ENCODE measurements at places on chromosomes 1 and 21.

DNA sequence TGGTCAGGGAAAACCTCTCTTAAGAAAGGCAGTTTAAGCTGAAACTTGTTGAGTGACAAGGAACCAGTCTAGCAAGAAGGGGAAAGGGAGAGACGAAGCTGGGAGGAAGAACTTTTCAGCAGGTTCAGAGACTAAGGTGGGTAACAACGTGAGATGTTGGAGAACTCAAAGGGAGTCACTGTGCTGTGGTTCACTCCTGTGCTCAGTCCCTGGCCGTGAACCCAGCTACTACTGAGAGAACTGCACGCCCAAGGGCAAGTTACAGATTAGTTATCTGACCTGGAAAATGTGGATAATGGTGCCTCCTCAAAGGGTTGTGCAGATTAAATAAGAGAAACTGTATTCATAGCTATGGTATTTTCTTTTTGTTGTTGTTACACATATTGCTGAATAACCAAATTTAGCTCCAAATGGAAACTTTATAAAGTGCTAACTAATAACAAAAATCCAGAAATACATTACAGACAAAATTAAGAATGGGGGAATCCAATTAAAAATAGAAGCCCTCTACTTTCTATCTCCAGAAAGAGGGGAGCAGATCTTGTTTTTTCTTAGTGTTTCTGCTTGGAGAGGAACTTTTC lies 2.9 kb downstream of the ZBTB40 start:
- no peak for DNase-seq

GRCh38 chr1:177857285-177857684 lies 112.6 kb downstream of the SEC16B start:
- no peak for DNase-seq

DNA sequence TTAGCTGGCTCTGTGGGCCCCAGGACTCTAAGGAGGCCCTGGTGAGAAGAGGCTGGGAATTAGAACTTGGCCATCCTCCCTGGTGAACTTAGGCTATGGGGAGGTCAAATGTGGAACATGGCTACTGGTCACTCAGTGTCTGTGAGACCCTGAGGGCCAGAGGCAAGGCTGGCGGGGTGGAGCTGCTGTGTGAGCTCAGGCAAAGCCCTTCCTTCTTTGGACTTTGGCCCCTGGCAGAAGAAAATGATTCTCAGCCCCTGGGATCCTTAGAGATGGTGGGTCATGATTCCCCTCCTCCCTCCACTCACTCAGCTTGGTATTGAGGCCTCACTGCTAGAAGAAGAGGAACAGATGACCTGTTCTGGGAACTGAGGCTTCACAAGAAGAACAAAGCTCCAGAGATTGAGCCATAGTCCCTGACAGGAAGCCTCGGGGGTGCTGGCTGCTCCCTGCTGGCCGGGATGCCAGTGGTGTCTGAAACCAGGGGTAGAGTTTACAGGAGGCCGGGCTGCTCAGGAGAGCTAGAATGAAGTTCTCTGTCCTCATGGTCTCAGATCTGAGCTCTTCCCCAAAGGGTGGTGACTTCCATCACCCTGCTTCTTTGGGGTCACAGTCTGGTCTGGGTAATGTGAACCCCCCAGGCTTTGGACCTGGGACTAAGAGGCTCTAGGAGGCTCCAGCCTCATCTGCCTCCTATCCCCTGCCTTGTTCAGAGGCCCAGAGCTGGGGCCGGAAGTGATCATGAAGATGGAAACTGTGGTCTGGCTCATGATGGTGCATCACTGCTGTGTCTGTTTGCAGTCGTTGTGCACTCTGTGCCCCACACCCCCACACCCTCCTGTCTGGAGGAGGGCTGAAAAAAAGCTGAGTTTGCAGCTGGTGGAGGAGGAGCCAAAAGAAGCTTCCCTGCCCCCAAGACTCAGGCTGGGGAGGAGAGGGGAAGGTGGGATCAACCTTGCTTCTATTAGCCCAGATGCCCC lies 905 bp downstream of the BTBD19 start:
- no peak for DNase-seq

DNA sequence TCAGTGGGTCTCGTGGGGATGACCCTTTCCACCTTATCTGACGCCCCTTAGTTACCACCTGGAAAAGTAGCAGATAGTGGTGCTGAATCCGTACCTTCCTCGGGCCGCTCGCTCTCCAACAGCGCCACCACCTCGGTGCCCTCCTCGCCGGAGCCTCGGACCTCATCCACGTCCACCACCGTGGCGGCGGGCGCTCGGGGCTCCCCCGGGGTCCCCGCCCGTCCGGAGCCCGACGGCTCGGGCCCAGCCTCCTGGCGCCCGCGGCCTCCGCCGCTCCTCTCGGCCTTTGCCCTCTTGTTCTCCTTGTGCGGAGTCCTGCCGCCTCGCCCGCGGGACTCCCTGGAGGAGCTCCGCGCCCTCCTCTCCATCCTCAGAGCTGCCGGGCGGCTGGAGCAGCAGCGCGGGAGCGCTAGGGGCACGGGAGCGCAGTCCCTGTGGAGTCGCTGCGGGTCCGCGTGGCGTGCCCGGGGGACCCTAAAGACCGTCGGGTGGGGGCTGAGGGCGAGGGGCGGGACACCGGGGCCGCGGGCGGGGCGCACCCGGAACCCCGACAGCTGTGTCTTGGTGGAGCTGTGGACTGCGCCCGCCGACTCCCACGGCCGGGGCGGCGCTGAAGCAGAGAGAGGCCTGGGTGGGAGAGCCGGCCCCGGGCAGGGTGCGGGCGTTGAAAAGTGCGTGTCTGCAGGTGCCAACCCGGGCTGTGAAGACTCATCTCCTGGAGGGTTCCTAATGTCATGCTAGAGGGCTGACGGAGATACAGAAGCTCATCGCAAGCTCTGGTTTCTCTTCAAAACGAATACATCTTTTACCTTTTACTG lies at the start of gene NPHS2:
NPHS2 (minus strand) TSS at position 452 of the 818 bp plus-strand sequence; CDS start at position 368, 84 bp downstream.
- DNase-seq, result peak; percentile 25

GRCh38 chr21:32813265-32813903 lies 41.8 kb upstream of the PAXBP1 start:
- DNase-seq, result no peak

GRCh38 chr1:150192012-150192411 lies 42.3 kb downstream of the PLEKHO1 start:
- no peak for DNase-seq

DNA sequence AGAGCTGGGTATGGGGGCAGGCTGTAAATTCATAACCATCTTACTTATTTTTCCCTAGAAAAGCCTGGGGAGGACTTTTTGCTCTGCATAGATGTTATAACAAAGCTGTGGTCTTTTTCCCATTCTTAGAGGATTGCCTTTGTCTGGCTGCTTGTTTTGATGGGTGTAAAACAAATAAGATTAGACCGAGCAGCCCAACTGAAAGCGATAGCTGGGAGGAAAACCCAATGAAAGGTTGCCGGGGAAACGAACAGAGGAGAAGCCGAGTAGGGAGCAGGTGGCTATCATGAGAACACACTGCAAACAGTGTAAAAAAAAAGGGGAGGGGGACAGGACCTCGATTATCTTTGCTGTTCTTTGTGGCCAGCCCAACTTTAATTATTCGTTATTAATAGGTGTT lies 1.9 kb downstream of the ELAVL4 start:
- no peak for DNase-seq

- no peak for DNase-seq
These were observed 72.3 kb downstream of the PRDM2 start for GRCh38 chr1:13772271-13772670.

GRCh38 chr1:41396084-41396483 lies 34.9 kb downstream of the FOXO6 start:
- DNase-seq, result no peak

Measured in Calu3 (cell line).